ENCODE measurements at places on chromosomes 5 and 9. TPM values are rescaled to one million over a fixed set of nuclear protein-coding genes. Genes with fewer than 3 reads are reported as not detected.

DNA sequence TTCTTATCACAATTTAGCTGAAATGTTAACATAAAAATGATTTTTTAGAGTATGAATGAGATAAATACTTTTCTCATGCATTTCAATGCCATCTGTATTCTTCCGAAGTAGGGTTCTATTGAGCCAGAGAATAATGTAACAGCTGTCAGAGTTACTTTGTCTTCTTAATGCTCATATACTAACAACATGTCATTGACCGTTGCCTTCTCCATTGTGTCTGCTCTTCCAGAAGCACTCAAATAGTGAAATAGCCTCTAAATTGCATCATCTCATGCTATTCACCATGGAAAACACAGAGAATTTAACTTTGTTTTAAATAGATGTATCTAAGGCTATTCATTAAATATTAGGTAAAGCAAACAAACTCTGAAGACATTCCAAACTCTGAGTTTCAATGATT lies 1875.9 kb upstream of the CDH9 start:
- no peaks in the 10 kb centered on the region for H3K27me3 ChIP-seq
- no peak overlapping the region for H3K27ac ChIP-seq
- no peaks in the 10 kb centered on the region for H3K36me3 ChIP-seq
- H3K4me1 ChIP-seq, result no peaks in the 10 kb centered on the region
- DNase-seq, result no peak

GRCh38 chr9:133926165-133926856 lies 65.8 kb downstream of the VAV2 start:
- no peak overlapping the region for H3K4me3 ChIP-seq
- H3K36me3 ChIP-seq, result no peaks in the 10 kb centered on the region
- no peak for DNase-seq
- H3K27ac ChIP-seq, result no peak overlapping the region

GRCh38 chr9:133780962-133781827 lies 43.0 kb upstream of the SARDH start:
- no peak overlapping the region for H3K27ac ChIP-seq
- no peaks in the 10 kb centered on the region for H3K36me3 ChIP-seq
- no peak for DNase-seq

PCDHGB4 gene
- total RNA-seq, result 9.9 TPM

RALGPS1 gene
- total RNA-seq, result 20.7 TPM

Data from prostate gland (tissue), 2 donors.